Activated CD4-positive, CD25-positive, alpha-beta regulatory T cell treated with anti-CD3 and anti-CD28 coated beads, Interleukin-2, amount 50 U/mL, for 72 hours (primary cell): ENCODE measurements at places on chromosomes 7 and 10.

GRCh38 chr7:69243016-69243415, 355.3 kb upstream of the AUTS2 start:
- DNase-seq: no peak

DNA sequence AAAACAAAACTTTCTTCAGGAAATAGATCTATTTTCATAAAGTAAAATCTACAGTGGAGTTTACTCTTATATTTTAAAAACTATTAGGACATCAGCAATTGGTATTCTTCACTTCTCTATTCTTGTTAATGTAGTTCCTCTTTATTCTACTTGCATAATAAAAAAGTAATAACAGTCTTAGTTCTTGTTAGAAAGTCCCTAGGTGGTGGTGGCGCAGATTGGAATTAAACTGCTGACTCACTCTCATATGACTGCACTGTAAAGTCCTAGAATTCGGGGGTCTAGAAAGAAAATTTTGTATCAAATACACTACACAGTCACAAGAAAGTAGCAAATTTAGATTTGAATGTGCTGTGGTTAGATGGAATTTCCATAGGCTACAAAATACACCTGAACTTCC, 44.6 kb upstream of the TES start:
- no peak for DNase-seq

- no peak for DNase-seq
These were observed 70.6 kb upstream of the PLXDC2 start for GRCh38 chr10:19745672-19746071.

DNA sequence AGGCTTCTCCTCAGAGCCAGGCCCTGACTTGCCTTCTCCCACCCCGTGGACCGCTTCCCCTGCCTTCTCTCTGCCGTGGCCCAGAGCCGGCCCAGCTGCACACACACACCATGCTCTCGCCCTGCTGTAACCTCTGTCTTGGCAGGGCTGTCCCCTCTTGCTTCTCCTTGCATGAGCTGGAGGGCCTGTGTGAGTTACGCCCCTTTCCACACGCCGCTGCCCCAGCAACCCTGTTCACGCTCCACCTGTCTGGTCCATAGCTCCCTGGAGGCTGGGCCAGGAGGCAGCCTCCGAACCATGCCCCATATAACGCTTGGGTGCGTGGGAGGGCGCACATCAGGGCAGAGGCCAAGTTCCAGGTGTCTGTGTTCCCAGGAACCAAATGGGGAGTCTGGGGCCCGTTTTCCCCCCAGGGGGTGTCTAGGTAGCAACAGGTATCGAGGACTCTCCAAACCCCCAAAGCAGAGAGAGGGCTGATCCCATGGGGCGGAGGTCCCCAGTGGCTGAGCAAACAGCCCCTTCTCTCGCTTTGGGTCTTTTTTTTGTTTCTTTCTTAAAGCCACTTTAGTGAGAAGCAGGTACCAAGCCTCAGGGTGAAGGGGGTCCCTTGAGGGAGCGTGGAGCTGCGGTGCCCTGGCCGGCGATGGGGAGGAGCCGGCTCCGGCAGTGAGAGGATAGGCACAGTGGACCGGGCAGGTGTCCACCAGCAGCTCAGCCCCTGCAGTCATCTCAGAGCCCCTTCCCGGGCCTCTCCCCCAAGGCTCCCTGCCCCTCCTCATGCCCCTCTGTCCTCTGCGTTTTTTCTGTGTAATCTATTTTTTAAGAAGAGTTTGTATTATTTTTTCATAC, 38.0 kb downstream of the LIMK1 start:
- DNase-seq: no peak

GRCh38 chr7:139775829-139776266, 1.9 kb downstream of the HIPK2 start:
- DNase-seq: peak; percentile 39

GRCh38 chr10:98485959-98486358, 39.2 kb upstream of the HPS1 start:
- DNase-seq: no peak

- no peak for DNase-seq
These were observed 8.1 kb downstream of the PRKRIP1 start for GRCh38 chr7:102404005-102404861.

DNA sequence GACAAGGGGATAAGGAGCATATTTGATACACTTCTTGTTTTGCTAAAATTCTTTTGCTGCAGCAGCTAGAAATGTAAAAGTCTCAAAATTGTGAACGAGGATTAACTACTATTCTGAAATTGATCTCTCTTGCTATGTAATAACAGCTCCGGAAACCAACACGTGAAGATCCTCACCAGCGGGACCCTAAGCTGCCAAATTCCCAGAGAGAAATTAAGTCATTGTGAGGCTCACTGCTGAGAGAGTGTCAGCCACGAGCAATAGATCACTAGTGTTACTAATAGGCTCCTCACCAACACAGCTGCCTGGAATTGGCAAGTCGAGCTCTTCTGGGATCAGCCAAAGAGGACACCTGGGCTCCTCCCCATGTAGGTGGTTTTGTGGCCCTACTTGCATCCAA, 5.6 kb upstream of the VWA2 start:
- no peak for DNase-seq
